ENCODE measurements at places on chromosomes 12 and 14.

GRCh38 chr12:100273782-100274181, 6.8 kb downstream of the SCYL2 start:
- DNase-seq: no peak

GRCh38 chr12:68180792-68181744, 21.5 kb upstream of the IFNG start:
- no peak for DNase-seq

DNA sequence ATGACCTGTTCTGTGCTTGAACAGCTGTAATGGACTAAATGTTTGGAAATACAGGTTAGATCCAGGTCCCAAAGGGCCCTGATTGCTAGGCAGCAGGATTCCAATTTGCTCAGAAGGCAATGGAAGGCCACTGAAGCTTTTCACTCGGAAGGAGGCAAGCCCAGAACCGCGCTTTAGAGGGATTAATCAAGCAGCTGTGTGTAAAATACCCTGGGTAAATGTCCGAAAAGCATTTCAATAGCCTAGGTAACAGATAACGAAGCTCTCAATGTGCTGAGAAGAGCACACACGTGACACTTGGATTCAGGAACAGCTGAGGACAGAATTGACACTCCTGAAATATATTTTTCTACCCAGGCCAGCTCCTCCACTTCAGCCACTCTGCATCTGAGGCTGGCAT, 436.1 kb downstream of the TMEM132D start:
- no peak for DNase-seq

- DNase-seq: no peak
Measured at GRCh38 chr14:35766700-35767082, 42.4 kb downstream of the RALGAPA1 start.

GRCh38 chr14:103649001-103649400, 20.0 kb downstream of the KLC1 start:
- DNase-seq: no peak

DNA sequence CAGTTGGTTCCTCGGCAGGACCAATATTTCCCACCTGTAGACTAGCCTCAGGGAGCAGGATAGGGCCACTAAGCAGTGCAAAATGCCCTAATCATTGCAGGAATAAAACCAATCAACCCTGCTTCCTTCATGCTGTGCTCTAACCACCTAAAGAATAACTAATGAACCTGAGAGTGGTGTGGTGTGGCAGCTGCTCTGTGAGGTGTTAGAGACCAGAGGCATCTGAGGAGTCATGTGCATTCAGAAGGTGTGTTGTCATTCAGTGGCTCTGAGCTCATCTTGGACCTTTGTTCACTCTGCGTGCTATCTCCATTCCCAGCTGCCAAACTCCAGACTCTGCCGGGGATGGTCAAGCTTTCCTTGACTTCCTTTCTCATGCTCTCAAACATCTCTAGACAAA, 136.7 kb upstream of the EGLN3 start:
- no peak for DNase-seq

DNA sequence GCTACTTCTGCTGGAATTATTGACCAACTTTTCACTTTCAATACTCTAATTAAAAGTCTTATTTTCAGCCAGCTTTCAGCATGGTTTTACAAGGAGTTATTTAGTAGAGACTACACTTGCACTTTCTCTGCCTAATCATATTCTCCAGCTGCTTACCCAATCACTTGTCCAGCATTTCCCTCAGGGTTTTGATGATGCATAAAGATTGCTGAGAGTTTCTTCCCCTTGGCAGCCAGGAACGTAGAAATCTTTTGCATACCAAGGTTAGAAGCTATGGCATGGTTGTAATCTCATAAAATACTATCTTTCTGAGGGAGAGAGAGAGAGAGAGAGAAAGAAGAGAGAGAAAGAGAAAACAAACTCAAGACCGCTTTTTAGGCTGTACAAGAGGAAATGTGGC, 10.8 kb downstream of the OR4Q3 start:
- no peak for DNase-seq

DNA sequence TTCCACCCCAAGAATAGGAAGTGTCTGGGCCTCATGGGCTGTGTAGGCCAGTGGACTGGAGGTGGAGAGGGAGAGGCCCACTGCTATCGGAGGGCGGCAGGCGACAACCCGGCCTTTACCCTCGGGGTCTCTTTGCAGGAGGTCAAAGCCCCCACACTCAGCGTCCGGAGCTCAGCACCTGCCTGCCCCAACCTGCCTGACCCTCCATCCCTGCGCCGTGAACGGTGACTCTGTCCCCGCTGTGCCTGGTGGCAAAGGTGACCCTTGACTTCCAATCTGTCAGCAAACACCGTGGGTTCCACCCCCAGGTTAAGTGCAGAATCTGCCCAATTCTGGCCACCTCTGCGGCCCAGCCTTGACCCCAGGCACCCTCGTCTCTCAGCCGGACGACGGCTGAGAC, 15.7 kb upstream of the GALNT9 start:
- DNase-seq: no peak

DNA sequence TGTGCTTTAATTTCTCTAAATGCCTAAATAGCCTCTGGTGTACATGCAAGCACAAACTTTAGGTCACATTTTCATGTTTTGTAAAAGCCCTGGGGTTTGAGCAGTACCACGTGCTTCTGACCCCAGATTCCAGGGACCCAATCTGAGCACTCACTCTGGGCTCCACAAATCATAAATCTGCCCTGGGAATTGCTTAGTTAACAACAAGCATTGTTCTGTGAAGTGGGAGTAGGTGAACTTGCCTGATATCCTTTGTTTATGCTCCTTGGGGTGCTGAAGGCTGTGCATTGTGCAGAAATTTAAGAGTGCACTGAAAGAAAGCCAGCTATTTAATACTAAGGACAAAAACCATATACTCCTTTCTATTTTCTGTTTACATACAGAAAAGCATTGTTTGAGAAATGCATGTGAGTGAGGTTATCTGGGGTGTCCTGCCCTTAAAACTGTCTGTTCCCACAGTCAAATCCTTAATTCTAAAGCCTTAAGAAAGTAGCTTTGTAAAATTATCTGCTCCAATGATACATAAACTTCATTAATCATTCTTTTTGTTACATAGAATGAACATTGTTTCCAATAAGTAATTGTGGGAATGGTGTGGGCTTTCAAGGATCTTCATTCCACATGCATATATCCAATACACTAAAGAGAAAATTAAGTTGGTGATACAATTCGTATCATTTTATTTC, 258.6 kb upstream of the NPAS3 start:
- DNase-seq: no peak
